Fibroblast of mammary gland (primary cell): ENCODE measurements at places on chromosomes 3 and 15.
A peak's percentile ranks its signal among the peaks of the same experiment; 100 is the strongest.

- DNase-seq: peak; percentile 89
Observed at GRCh38 chr15:55846116-55846707, 103.3 kb upstream of the PRTG start.

DNA sequence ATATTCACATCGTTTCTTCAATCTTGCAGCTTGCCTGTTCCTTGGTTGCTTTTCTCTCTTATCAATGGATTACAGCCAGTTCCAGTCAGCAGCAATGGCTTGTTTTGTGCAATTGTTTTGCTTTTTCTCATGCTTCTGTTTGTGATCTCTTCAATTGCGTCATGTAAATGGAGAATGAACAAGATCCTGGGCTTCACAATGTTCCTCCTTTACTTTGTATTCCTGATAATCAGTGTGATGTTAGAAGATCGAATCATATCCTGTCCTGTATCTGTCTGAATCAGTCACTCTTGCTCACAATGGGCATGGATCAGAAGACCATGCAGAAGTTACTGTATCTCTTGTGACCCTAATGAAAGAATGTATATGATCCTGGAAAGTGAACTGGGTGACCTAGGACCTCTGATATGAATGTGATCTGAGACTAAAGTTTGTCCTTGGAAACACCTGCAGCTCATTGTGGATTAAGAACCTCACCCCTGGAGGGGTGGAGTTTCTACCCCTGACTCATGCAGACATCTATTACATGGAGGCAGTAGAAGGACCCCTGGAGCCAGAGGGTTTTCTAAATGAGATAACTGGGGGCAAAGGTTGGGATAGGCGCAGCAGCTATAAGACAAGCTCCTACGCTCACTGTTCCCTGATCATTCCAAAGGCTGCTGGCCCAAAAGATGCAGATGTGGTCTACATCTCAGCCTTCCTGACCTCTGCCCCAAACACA, 32.2 kb downstream of the SLC24A1 start:
- peak; percentile 74 for DNase-seq

GRCh38 chr3:28467414-28467813, 118.8 kb upstream of the AZI2 start:
- DNase-seq: peak; percentile 7

DNA sequence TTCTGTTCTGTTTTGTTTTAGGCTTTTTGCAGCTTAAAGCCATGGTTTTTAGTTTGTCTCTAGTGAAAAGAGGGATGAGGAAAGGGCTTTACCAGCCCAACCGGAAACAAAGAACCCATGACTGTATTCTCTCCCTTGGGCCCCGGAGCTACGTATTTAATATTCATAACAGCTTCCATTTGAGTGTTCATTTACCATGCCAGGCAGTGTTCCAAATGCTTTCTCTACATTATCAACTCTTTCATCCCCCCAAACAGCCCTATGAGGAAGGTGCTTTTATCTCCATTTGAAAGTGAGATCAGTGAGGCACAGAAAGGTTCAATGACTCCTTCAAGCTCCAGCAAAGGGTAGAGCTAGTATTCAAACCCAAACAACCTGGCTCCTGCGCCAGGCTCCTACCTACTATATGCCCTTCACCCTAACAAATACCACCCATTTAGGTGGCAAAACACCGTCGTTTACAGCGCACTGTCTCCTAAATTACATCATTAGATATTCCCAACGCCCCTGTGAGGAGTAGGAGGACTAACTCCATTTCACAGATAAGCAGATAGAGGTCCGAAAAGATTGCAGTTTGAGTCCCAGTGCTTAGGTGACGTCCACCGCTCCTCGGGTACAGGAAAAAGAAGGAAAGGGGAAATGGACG, 27.9 kb downstream of the GTPBP8 start:
- DNase-seq: peak; percentile 41

DNA sequence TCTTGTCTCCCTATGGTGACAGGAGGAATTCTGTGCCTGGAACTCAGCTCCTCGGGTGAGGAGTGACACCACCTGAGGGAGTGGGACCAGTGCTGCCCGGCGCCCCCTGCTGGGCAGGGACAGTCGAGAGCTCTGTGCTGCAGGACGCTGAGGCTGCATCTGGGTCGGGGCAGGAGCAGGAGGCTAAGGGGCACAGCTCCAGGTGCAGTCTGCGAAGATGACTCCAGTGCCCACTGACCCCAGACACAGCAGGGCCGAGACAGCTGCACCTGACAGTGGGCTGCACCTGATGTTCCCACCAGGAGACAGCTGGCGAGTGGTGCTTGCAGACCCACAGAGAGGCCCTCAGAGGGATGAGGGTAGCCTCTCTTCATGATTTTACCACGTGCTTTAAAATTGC, 152.9 kb downstream of the ATP10A start:
- DNase-seq: peak; percentile 31

DNA sequence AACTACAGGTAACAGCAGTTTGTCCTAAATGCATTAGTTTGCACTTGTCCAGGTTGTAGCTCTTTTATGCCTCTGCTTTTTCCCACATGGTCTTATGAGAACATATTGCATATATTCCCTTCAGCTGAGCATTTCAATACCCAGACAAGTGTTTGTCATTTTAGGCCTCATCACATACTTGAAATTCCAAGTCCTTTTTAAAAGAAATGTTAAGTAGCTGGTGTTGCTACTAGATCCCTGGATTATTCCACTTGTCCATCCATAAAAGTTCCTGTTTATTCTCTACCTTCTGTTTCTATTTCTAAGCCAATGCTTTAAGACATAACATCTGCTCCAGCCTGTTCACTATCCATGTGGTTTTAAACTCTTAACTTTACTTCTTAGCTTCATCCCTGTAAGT, 128.4 kb downstream of the NECTIN3 start:
- no peak for DNase-seq

- DNase-seq: no peak
Observed at GRCh38 chr15:89089316-89090230, 1.3 kb downstream of the ABHD2 start.

DNA sequence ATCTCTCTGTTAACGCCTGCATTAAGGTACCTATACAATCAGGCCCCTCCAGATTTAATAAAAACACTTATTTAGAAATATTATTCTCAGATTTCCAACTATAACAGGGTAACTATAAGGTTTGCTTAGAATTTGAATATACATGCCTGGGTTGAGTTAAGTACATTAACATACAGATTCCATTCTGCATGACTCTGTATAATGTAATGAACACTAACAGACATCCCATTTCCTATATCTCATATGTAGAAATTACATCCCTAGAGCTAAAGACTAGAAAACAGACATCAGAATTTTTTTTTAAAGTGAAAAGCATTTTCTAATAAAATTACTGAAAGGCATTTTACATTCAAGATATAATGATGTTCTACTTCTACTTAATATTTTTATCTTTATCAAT, 162.5 kb downstream of the MECOM start:
- DNase-seq: no peak

DNA sequence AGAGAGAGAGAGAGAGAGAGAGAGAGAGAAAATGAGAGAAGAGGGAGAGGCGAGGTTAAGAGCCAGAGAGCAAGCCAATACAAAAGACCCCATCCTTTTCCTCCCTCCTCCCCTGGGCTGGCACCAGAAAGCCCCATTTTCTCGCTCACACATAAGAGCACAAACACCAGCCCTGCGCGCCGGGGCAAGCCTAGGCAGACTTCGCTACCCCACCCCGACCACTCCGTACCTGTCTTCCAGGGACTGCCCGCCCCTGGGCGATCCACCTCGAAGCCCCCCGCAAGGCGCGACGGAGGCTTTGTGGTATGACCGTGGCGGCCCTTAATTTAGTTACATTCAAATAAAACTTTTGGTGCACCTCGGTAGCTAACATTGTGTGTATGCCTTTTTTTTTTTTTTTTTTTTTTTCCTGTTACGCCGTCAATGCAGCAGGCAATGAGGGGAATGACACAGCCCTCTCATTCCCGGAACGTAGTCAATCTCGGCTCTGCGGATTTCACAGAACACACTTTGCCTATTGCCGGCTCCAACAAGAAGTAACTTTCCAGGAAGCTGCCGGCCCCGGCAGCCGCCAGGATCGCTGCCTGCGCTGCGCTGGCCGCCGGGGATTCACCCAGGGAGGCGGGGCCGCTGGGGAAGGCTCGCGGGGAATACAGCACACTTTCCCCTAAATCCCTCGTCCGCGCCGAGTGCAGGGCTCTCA, 7.7 kb downstream of the BCL6 start:
- DNase-seq: peak; percentile 69

DNA sequence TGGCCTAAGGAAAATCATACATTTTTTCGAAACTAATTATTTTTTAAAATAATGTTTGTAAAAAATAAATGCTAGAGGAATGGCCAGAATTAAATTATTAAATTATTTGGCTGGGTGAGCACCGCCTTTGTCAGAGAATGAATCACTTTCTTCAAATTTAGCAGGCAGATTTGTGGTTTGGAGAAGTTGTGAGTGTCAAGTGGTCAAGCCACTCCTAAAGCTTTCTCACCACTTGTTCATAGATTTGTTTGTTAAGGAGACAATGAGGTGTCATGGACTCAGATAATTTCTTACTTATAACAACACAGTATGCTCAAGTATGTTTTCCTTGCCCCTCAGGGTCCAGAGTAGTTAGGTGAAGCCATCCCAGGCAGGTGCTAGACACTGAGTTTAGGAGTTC, 196.2 kb downstream of the TUSC7 start:
- DNase-seq: peak; percentile 20

DNA sequence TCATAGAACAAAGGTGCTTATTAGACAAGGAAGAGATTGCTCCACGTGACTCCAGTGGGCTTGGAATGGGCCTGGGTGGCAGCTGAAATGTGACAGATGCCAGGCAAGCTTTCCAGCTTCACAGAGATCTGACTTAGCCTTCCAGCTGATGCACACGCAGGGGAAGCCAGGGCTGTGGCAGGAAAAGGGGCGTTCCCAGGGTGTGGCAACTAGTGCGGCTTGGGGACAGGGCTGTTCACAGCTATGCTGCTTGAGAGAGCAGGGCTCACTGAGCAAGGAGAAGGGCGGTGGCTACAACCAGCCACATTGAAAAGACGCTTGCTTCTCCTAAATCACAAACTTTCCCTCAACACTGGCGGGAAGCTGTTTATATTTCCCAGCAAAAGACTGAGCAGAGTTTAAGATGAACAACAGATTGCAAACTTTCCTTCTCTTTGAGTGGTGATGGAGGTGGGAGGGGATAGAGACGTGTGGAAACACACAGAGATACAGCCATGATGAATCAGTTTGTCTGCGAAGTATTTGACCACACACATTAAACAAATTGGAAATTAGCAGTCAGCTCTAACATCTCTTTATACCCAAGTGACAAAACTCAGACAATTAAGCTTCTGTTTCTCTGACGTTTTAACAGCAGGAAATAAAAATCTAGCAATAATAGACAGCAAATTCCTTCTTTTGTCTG, 127.5 kb downstream of the BDH1 start:
- DNase-seq: peak; percentile 17

GRCh38 chr3:173003471-173003870, 137.6 kb downstream of the SPATA16 start:
- DNase-seq: no peak

DNA sequence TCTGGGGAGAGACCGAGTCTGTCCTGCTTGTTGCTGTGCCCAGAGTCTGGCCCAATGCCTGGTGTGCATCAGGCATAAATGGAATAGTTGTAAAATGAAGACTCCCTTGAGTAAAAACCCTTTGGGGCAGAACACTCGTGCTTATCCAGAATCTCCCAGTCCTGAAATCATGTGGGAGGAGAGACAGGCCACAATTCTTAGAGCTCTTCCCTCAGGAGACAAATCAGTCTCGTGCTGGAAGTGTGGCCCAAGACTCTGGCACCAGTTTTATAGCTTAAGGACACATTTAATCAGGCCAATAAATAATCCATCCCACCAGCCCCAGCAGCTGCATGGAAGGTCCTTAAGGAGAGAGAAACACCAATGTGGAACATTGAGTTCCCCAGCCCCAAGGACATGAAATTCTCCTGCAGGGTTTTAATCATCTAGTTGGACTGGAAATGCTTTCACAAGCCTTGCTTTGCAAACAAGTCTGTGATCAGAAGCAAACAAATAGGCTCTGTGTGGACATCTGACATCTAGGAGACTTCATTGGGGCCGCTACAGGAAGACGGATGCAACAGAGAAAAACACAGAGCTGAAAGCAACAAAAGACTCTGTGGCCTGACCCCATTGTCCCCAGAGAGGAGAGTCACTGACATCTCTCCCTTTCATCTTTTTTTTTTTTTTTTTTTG, 70.4 kb downstream of the LSM3 start:
- DNase-seq: no peak

GRCh38 chr3:54376939-54377578, 254.7 kb downstream of the CACNA2D3 start:
- DNase-seq: no peak

GRCh38 chr15:88954431-88955277, 41.5 kb upstream of the MFGE8 start:
- peak; percentile 49 for DNase-seq

DNA sequence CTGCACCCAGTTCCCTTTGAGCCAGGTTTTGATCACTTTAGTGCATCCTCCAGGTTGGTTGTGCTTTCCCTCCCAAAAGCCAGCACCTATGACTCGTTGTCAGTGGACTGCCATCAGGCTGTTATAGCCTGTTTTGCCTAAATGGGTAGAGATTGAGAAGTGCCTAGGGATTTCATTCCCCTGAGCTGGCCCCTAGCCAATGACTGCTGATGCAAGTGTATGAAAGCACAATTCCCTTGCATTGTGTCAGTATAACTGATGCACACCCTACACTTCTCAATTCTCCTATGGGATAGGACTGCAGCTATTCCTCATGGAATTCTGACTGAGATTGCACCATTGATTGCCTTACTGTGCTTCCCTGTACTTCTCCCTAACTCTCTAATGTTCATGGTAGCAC, 102.1 kb upstream of the ARPP21 start:
- no peak for DNase-seq

- no peak for DNase-seq
Observed at GRCh38 chr3:69767571-69767970, 28.3 kb downstream of the MITF start.

DNA sequence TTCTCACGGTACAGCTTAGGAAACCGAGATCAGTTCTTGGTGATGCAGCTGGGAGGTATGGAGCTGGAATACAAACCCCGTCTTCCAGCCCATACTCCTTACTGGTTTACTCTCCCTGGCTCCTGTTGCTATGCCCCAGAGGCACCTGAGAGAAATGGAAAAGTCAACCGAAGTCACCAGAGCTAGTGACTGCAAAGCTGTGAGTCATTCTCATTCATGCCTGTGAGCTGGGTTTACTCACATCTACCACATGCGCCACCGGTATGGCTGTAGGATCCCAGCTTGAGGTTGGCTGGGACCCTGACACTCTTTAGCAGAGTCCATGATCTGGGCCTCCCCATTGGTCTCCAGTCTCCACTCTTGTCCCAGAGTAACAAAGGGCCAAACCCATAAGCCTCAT, 111.5 kb upstream of the ETV5 start:
- peak; percentile 6 for DNase-seq

- no peak for DNase-seq
Observed at GRCh38 chr15:94547711-94548110, 316.4 kb downstream of the MCTP2 start.

DNA sequence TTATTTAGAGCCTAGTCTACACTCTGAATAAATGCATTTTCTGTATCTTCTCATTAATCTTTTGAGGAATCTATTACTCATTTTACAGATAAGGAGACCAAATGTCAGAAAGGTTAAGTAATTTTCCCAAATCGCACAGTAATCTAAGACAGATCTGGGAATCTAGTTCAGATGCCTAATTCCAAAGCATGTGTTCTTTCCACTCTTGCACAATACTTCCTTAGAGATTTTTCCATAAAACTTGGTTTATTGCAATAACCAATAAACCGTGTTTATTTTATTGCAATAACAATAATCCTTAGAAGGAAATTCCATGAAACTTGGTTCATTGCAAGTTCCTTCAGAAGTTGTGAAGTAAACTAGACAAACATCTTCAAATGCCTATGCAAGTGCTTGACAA, 17.4 kb upstream of the COL8A1 start:
- no peak for DNase-seq
